Stimulated activated CD8-positive, alpha-beta memory T cell treated with anti-CD3 and anti-CD28 coated beads, Interleukin-15, amount 100 ng/mL, for 4 hours (primary cell): ENCODE measurements at places on chromosomes 1 and 21.

GRCh38 chr21:35244514-35244913, 195.4 kb upstream of the RUNX1 start:
- DNase-seq = no peak

GRCh38 chr1:60558236-60558635, 484.7 kb upstream of the C1orf87 start:
- no peak for DNase-seq

- DNase-seq = no peak
Observed at GRCh38 chr1:239939602-239940001, 152.1 kb upstream of the FMN2 start.

- DNase-seq = no peak
Observed at GRCh38 chr1:205783904-205784303, 8.6 kb upstream of the RAB29 start.

GRCh38 chr1:78958711-78959110, 47.8 kb downstream of the ADGRL4 start:
- DNase-seq = no peak

DNA sequence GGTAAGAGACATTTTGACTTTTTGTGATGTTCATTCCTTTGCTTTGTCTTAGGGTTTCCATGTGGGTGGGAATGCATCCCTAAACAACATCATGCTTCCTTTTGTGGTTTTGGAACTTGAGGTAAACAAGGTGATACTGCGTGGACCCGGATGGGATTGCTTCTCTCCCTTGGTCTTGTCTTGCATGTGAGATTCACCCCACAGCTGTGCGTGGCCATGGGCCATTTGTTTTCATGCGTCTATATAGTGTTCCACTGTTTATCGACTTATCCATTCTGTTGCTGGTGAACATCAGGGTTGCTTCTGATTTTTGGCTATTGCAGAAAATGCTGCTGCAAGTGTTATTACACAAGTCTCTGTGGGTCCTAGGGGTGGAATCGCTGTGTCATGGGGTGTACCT, 21.1 kb downstream of the CRYAA start:
- no peak for DNase-seq

- no peak for DNase-seq
Observed at GRCh38 chr1:207904391-207904790, 6.5 kb downstream of the CD34 start.

DNA sequence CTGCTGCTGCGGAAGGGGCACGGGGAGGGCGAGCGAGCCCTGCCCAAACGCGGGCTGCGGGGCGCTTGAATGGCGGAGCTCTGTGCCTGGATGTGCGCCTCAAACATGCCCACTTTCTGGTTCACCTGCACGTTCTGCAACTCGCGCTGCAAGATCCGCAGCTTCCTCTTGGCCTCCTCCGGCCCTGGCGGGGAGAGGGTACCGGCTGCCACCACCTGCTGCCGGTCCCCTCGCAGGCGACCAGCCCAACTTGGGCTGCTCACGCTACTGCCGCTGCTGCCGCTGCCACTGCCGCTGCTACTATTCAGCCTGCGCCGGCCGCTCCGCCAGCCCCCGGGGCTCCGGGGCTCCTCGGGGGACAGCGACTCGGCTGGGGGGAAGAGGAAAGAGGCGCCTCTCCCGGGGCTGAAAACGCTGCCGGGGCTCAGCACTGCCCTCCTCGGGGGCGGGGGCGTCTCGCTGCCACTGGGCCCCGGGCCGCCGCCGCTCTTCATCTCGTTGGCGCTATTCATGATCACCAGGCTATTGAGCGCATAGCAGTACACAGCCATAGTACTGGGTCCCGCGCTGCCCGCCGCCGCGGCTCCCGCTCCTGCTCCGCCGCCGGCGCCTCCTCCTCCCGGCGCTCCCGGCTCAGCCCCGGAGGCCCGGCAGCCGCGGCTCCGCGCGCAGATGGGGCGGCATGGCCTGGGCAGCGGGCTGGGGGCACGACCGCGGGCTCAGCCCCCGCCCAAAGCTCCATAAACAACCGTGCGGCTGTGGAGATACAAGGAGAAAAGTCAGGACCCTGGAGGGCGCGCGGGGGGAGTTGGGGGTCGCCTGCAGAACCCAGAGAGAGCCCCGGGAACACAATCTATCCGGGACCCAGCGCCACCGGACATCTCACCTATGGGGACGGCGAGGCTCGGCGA, 1.9 kb downstream of the ITPKB start:
- no peak for DNase-seq

DNA sequence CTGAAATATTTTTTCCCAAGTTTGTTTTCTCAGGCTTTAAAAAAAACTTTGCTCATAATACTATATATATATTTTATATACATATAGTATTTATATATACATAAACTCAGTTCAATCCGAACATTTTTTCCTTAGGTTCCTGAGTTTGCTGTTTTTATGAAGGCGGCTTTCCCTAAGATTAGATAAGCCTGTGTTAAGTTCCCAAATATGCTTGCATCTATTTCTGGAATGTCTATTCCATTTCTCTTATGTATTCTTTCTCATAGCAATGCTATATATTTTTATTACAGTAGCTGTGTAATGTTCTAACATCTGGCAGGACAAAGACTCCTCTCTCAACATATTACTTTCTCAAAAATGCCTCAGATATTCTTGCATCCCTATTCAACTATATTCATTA, 45.9 kb downstream of the ADSS2 start:
- no peak for DNase-seq

DNA sequence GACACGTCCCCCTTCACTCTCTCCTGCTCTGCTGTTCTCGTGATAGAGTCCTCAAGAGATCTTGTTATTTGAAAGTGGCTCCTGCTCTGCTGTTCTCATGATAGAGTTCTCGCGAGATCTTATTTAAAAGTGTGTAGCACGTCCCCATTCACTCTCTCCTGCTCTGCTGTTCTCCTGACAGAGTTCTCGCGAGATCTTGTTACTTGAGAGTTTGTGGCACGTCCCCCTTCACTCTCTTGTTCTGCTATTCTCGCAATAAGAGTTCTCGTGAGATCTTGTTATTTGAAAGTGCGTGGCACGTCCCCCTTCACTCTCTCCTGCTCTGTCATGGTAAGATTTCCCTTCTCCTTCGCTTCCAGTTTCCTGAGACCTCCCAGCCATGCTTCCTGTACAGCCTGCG, 47.9 kb downstream of the SMYD3 start:
- DNase-seq = no peak

DNA sequence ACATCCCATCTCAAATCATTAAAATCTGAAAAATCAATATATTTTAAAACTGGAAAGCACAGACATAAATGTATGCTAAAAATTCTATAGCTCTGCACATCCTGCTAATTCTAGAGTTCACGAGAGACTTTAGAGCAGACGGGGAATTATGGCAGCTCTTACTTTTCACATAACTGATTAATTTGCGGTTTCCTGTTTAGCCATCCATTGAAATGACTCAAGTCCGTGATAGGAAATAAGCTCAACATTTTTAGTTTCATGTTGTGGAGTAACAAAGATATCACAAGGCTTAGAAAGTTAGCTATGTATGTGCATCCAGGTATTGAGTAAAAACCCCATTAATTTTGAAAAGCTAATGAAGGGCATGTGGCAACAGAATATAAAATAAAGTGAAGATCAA, 123.2 kb downstream of the SMYD2 start:
- DNase-seq = no peak

- no peak for DNase-seq
Observed at GRCh38 chr1:168470901-168471431, 72.8 kb downstream of the XCL2 start.

DNA sequence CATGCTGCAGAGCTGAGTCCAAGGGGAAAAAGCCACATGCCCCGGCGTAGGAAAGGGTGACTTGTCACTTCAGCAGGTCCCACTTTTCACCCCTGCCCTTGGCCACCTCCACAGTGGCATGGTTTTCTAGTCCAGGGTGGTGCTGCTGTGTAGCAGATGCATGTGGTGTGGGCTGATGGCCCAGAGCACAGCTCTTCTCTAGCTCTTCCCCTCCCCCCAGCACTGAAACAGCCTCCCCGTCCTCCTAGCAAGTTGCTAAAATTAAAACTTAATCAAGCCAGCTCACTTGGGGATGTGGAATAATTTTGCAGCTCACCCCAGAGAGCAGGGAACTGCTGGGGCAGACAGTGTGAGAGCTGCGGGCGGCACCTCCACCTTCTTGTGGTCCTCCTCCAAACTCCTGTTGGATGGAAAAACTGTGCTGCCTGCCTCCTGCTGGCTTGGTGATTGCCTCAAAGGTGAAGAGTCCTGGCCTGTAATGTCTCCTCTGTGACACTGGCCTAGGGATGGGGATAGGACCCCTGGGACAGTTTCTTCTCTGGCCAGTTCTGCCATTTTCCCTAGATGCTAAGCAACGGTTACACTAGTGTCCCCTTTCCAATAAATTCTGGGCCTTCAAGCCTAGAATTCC, 91.6 kb downstream of the RNF220 start:
- no peak for DNase-seq

DNA sequence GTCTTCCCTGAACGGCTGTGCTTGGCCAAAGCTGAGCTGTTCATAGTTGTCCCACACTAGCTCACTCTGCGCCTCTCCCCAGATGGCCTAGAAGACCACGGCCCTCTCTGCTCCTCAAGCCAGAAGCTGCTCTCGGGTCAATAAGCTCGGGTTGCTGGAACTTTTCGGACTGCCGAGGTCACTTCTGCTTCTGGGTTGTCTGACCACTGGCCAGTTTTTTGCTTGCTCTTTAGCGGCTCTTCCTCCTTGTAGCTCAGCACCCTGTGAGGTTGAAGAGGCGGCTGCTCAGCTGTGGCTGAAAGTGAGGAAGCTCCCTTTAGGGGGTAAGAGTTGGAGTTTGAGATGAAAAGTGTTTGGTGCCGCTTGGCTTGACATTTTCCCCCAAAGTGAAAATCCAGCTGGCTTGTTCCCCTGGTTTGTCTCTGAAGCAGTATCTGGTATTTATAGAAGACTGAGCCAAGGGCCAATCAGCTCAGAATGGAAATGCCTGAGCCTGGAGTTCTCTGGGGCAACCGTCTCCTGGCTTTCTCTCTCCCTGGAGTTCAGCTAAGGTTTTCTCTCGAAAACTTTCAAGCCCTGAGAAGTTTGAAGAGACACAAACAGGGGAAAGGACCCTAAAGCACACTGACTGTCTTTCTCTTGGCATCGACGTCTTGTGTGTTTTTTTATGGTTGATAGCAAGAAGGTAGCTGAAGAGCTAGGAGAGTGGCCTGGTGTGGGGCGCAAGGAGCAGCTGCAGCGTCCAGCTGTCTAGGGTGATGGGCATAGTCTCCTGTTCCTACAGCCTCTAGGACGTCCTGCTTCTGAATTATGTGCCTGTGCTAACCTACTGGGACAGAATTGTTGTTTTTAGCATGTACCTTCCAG, 72.0 kb downstream of the SYT6 start:
- no peak for DNase-seq

DNA sequence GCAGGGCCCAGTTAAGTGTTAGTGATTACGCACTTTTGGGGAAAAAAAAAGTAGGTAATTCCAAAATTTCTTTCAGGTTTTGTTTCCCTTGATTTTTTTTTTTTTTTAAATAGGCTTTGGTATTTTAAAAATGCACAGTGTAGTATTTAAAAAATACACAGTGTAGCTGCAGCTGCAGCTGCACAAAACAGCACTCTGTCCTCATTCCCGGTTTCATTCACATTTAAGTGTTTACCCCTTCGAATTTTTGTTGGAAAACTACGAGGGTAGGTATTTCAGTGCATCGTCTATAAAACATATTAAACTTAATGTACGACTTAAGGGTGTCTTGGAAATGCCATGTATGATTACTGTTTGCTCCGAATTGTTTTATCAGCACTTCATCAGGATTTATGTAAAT, 3.4 kb downstream of the NEK7 start:
- no peak for DNase-seq

DNA sequence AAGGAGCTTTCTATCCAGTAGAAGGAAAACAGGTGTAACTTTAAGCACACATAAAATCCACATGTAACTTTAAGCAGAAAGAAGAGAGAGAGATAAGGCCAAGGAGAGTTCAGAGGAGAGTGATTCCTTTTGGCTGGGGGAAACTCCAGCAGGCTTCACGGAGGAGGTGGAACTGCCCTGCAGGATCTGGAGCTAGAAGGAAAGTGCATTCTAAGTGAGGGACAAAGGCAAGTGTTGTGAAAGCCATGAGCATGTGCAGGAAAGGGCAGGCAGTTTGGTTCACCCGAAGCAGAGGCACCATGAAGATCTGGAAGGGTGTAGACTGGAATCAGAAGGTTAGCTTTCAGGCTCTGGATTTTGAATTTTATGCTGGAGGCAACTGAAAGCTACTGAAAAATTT, 46.3 kb downstream of the GADD45A start:
- DNase-seq = no peak

- DNase-seq = peak; percentile 17
Observed at GRCh38 chr1:231612393-231613089, 14.0 kb upstream of the DISC1 start.

DNA sequence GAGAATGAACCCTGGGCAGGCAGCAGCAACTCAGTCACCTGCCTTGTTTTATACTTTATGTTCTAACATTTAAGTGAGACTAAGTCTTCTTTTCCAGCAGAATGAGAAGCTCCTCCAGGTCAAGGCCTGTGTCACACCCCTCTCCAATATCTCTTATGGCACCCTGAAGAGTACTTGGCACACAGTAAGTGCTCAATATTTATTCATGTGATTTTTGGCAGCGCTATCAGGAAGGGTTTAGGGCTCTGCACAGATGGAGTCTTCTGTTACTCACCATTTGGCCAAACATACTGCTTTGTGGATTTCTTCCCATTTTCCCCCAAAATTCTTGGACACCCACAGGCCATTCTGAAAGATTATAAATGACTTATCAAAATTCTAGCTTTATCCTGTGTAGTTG, 43.8 kb upstream of the MYBPHL start:
- no peak for DNase-seq

DNA sequence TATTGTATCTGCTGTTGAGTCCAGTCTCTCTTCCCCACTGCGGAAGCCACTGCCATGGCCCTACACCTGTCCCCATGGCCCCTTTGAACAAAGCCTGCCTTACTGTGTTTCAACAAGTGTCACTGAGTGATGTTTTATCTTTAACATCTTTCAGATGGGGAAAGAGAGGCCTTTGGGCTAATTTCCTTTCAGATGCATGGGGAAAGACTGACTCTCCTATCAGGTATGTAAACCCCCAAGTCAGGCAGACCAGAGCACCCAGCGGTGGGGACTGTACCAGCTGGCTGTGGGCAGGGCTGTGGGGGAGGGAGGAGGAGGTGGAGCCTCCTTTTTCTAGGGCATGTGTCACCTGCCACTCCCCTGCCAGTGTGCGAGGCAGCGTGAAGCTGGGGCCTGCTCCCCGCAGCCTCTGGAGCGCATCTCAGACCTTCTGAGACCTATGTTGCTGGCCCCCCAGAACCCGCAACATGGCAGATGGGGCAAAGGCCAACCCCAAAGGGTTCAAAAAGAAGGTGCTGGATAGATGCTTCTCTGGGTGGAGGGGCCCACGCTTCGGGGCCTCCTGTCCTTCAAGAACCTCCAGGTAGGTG, at the start of gene PLA2G2F:
TSS of gene PLA2G2F (plus strand) at position 363 of the 590 bp plus-strand sequence. CDS start at position 468, 105 bp downstream.
- no peak for DNase-seq

- no peak for DNase-seq
Observed at GRCh38 chr1:241849345-241849695, 1.3 kb downstream of the EXO1 start.
